ENCODE measurements at places on chromosomes 3 and 15.

DNA sequence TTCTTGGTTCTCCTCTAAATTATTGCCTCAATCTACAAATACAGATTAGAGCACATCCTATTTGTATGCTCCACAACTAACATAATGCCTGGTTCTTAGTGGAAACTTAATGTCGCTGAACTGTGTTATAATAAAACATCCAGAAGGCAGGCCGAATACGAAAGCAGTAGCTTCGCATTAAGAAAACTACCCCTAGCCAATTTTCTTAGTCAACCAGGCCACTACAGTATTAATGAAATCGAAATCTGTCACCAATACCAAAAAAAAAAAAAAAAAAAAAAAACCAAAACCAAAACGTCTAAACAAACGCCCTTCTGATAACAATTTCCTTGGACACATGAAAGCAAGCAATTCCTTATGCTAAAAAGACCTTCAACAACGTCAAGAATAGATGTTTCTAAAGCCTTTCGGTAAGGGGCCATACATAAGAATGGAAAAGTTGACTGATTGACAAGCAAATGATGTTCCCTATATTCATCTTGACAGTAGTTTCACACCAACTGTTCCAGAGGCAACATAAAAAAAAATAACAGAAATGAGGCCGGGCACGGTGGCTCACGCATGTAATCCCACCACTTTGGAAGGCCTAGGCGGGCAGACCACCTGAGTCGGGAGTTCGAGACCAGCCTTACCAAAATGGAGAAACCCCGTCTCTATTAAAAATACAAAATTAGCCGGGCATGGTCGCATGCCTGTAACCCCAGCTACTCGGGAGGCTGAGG is 1.3 kb downstream of the DENND6A start:
- DNase-seq = no peak

DNA sequence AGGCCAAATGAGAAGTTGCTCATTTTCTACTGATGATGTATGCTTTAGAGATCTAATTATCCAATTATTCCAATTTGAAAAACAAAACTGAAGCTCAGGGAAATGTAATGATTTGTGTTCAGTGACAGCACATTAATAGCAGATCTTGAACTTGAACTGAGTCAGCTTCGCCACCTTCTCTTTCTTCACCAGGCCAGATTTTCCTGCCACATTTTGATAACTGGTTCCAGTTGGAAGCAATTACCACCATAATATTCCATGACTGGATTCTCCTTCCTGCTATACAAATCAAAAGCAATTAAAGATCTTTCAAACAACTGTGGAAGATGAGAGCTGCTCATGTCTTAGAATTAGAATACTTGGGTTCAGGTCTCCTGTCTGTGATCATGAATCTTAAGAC is 334.1 kb downstream of the RBMS3 start:
- DNase-seq = no peak

DNA sequence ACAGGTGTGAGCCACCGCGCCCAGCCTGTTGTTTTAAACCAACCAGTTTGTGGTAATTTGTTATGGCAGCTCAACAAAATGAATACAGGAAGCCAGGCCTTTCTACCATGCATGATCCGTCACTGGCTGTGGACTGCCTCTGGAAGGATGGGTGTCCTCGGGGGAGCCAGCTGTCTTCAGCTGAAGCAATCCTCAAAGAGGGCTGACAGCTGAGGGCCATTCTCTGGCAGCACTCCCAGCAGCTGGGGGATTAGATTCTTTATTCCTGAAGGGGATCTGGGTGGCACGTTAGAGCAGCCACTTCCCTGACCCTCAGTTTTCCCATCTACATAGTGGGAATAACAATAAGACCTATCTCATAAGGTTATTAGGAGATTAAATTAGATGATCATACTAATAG is 24.4 kb downstream of the POLR2M start:
- no peak for DNase-seq

DNA sequence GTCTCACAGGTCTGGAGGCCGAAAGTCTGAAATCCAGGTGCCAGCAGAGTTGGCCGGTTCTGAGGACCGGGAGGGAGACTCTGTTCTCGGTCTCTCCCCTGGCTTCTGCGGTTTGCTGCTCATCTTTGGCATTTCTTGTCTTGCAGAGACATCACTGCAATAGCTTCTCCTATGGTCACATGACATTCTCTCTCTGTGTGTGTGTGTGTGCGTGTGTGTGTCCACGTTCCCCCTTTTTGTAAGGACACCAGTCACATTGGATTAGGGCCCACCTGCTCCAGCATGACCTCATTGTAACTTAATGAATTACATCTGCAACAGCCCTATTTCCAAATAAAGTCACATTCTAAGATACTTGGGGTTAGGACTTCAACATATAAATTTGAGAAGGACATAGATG is 12.4 kb upstream of the ATP10A start:
- DNase-seq = no peak

- DNase-seq = no peak
Measured at GRCh38 chr15:40372981-40373380, 9.5 kb upstream of the KNSTRN start.

DNA sequence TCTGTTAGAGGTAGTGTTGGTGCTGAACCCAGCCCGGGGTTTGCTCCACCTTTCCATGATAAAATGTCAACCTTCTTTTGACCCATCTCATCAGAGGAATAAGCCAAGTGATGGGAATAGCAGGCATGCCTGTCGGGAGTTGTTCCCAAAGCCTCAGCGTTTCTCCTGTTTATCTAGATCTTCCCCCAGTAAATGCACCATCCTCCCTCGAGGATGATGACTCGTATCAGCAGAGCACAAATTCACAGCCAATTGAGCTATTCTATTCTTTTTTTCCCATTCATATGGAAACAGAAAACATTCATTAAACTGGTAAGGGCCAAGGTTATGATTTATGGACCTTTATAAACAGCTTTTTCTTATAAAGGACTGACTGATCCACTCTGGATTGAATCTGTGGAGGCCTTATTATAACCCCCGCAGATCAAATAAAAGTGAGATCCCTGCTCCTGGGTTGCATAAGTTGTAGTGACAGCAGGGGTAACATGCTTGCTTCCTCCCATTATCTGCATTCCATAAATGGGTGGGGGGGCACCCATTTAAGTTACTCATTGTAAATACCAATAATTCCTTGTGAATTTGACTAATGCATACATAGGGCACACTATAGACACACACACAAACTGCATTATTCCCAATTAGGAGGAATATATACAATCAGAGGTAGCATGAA is 207.3 kb downstream of the PLCL2 start:
- no peak for DNase-seq

- DNase-seq = no peak
Measured at GRCh38 chr3:88657459-88657858, 450.0 kb upstream of the EPHA3 start.

- no peak for DNase-seq
Measured at GRCh38 chr15:69919816-69920215, 177.9 kb downstream of the TLE3 start.

DNA sequence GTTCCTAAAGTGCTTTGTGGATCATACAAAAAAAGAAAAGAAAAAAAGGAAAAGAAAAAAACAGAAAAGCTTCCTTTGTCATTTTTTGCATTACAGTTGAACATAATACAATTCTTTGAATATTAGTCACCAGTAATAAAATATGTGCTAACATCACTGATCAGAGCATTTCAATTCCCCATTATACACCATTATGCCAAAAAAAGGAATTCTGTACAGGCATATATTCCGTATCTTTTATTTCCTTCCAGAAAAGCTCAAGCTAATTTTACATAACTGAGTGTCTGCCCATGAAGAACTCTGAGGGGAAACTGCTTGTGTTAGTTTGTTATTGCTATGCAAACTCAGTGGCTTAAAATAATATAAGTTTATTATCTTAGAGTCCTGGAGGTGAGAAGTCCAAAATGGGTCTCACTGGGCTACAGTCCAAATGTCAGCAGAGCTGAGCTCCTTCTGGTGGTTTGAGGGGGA is 377.9 kb downstream of the GAP43 start:
- DNase-seq = no peak

- DNase-seq = no peak
Measured at GRCh38 chr3:73433687-73434086, 191.1 kb downstream of the PDZRN3 start.

GRCh38 chr3:186532598-186533072 is 11.5 kb downstream of the CRYGS start:
- DNase-seq = no peak

- no peak for DNase-seq
Measured at GRCh38 chr3:31707286-31707685, 174.6 kb downstream of the STT3B start.

DNA sequence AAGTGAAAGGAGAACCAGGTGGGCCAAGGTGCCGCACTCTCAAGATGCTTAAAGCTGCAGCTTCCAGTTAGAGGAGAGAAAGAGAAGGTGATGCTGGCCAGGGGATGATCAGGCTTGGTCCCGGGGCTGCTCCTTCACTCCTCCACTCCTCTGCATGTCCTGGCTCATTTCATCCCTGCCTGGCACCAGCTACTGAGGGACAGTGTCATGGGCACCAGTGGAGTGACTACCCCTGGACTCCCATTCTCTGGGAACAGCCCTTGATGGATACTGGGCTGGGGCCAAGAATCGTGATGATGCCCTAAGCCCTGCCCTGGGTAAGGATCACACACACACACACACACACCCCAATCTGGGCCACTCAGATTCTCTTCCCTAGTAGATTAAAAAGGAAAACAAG is 243.7 kb downstream of the UACA start:
- no peak for DNase-seq

GRCh38 chr3:66476852-66477381 is 23.9 kb downstream of the LRIG1 start:
- no peak for DNase-seq
